Cortex of kidney (tissue), 1 donor: ENCODE measurements at places on chromosomes 5 and 9.

- no peak for DNase-seq
Measured at GRCh38 chr9:71004196-71004595, 117.2 kb downstream of the TRPM3 start.

GRCh38 chr5:110968246-110969005 lies 103.1 kb upstream of the TSLP start:
- DNase-seq: no peak

GRCh38 chr5:39619168-39619818 lies 194.5 kb upstream of the DAB2 start:
- DNase-seq: no peak

DNA sequence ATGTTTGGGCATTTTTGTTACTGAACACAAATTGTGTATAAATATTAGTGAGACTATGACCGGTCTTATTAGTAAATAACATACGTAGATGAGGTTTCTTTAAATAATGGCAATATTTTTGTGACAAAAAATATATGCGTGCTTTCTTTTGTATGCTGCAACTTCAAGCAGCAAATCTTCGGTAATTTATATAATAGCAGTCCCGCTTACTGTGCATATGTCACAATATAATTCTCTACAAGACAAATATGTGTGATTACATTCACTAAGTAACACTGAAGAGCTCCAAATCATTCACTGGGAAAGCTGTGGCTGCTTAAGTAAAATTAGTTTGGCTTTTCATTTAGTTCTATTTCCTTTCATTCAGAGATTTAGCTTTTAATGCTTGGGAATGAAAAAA lies 376.0 kb downstream of the CYLC2 start:
- DNase-seq: no peak

DNA sequence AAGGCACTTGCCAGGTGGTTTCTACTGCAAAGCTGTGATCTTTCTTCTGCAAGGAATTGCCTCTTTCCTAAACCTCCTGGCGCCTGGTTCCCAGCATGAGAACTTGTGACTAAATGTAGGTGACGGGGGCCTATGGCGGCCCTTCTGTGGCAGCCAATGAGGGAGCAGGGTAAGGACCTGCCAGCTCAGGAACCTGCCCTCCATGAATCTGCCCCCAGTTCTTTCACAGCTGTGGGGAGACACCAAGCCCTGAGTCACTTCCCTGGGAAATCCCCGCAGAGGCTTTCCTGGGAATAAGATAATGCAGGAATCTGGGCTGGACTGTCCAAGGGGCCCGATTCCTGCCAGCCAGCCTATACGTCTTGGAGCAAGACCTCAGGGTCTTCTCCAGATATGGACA lies 56.7 kb upstream of the CTNNA1 start:
- no peak for DNase-seq

DNA sequence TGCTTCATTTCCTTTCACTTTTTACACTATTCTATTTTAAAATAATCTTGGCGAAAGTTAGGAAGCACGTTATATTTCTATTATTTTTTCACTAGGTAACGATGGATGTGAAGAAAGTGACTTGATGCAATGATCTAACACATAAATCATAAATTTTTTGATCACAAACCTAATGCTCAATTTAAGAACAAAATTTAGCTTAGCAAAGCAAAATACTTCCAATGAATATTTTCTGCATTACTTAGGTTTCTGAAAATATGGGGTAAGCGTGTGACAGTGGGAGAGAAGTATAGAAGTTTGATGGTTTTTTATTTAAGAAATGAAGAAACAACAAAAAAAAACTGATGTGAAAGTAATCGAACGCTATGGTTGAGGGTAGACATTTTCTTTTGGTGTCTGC lies 1528.7 kb upstream of the CDH9 start:
- DNase-seq: no peak

DNA sequence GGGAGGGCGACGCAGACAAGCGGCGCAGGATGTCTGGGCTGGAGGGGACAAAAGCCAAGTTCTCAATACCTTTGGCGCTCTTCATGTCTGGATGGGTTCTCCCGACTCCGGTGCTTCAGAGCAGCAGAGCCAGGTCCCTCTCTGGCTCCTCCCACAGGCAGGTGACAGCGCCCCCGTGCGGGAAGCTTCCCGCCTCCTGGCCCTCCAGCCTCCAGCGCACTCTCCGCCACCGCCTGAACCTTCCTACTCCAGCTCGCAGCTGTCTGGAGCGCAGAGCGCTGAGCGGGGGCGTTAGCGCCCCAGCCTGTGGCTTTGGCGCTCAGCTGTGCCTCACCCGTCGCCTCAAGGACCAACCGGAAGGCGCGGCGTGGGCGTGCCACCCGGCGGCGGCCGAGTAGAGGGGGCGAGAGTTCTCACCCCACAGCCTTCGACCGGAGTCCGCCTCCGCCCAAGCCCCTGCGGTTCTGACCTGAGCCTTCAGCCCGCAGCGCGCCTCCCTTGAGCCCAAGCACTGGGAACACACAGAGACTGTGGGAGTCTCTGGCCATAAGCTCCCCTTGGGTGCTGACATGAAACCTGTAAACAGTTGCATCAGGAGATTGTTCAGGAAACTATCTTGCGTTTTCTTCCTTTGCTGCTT lies at the start of gene SLCO4C1:
Gene SLCO4C1, minus strand, starts transcription at position 107 of the 640 bp plus-strand sequence. Its CDS starts 22 bp downstream, at position 85.
- peak; percentile 58 for DNase-seq

- no peak for DNase-seq
Measured at GRCh38 chr5:79840084-79840990, 150.7 kb downstream of the CMYA5 start.

GRCh38 chr9:136590821-136591752 lies 45.2 kb upstream of the NOTCH1 start:
- no peak for DNase-seq

DNA sequence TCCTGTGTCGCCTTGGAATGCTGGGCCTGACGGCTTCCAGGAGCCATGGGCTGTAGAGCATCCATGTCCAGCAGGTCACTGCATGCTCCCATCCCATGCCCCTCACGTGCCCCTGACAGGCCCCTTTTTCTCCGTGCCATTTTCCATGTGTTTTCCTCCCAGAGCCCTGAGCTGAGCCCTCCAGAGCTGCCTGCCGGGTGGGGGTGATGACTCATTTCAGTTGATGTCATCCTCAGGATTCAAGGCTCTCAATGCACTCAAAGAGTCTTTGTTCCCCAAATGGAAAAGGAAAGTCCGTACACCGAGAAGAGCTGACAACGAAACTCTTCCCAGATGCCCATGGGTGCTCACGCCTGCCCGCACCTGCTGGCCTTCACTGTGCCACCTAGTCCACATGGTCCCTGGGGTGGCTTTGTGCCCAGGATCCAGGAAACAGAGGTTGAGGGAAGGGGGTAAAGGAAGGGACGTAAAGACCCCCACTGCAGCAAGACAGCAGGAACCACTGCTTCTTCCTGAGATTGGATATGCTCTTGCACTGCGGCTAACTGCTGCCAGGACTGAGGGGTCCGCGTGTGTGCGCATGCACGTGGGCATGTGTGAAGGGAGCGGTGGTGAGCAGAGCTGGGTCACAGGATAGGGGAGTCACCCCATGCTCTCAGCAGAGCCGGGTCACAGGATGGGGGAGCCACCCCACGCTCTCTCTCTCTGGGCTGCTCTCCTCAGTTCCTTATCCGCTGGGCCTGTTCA lies 27.6 kb downstream of the COL15A1 start:
- no peak for DNase-seq

GRCh38 chr5:150175076-150175475 lies 8.5 kb downstream of the CDX1 start:
- no peak for DNase-seq

DNA sequence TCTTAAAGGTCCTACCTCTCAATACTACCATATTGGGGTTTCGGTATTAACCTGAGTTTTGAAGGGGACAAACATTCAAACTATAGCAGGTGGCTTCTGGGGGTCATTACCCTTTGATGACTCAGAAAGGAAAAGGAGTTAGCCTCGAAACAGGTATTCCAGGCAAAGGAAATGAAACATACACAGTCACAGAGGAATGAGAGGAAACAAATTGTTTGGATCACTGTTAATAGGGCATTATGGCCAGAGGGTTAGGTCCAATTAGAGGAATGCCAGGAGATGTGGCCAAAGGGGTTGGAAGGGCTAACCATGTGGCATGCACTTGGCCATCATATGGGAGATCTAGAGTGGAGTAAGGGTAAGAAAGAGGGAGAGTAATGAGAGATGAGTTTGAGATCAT lies 23.9 kb upstream of the NIM1K start:
- DNase-seq: no peak

DNA sequence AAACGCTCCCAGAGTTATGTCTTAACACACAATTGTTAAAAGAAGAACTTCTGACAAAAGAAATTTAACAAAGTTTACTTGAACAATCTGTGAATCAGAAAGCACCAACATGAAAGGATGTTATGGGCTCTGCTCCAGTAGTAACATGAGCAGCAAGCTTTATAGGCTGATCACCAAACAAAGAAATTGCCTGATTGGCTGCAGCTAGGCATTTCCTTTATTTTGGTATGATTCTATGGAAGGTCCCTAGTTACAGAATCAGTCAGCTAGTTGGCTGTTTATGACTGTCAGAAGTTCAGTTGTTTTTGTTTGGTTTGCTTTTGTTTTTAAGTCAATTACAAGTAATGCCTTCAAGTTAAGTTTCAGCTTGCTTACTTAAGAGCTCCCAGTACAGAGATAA lies 102.4 kb upstream of the SMC2 start:
- DNase-seq: no peak

DNA sequence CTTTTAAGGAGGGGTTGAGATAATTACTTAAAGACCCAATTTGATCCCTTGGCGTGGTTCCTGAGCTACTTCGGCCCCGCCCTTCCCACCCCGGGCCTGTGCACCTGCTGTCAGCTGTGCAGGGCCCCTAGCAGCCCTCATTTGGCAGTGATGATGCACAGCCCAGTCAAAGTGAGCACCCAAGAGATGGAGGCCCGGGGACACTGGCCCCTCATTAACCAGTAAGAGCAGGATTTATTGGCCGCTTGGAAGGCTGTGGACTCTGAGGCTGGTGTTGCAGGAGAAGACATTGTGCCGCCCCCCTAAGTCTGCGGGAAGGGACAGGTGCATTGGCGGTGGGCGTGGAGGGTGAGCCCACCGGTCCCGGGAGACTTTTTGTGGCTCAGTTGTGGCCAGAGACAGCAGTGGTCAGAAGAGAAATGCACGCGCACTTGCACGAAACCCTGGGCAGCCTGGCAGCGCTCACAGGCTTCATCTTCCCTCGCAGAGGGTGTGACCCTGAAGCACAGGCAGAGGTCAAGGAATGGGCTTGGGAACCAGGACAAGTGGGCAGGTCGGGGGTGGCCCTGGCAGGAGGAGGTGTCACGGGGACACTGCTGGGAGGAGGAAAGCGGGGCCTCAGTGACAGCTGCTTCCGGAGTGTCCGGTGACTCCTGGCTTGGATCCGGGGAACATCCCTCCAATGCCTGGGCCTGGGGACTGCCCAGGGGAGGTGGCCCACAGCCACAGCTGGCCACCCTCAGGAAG lies 74.0 kb upstream of the RXRA start:
- DNase-seq: no peak

- DNase-seq: no peak
Measured at GRCh38 chr9:132559711-132560110, 22.7 kb upstream of the BARHL1 start.

GRCh38 chr5:159061834-159062474 lies 37.8 kb downstream of the EBF1 start:
- no peak for DNase-seq

- DNase-seq: no peak
Measured at GRCh38 chr5:10591966-10592365, 28.1 kb downstream of the ANKRD33B start.

DNA sequence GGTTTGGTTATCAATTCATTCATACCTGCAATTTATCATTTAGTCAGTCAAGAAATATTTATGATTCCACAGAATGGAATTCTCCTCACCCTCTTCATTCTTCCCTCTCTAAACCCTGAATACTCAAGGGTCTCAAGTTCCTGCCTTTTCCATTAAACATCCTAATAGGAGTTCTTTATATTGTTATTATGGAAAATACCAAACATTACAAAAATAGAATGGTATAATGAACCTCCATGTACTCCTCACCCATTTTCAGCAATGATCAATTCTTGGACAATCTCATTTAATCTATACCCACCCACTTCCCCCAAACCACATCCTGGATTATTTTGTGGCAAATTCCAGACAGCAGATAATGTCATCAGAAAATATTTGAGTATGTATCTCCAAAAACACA lies 74.5 kb downstream of the ADAMTS12 start:
- no peak for DNase-seq

GRCh38 chr5:53481887-53482716 lies 1.7 kb downstream of the FST start:
- DNase-seq: no peak

GRCh38 chr5:143673676-143674468 lies 138.1 kb upstream of the HMHB1 start:
- DNase-seq: no peak

GRCh38 chr5:139903795-139904565 lies 108.4 kb downstream of the PSD2 start:
- DNase-seq: no peak

- no peak for DNase-seq
Measured at GRCh38 chr9:75910731-75911130, 20.3 kb downstream of the PCSK5 start.

DNA sequence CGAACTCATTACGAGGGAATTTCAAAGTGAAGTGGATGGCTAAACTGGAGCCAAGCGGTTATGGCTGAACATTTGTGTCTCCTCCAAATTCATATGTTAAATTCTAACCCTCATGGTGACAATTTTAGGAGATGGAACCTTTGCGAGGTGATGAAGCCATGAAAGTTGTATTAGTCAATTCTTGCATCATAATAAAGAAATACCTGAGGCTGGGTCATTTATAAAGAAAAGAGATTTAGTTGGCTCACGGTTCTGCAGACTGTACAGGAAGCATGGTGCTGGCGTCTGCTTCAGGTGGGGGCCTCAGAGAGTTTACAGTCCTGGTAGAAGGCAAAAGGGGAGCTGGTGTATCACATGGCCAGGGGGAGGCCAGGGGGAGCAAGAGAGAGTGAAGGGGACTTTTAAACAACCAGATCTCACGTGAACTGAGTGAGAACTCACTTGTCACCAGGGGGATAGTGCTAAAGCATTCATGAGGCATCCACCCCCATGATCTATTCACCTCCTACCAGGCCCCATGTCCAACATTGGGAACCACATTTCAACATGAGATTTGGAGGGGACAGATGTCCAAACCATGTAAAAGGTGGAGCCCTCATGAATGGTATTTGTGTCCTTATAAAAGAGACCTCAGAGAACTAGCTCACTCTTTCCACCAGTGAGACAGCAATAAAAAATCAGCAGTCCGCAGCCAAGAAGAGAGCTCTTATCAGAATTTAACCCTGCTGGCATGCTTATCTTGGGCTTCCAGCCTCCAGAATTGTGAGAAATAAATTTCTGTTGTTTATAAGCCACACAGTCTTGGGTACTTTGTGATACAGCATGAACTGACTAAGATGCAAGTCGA lies 143.4 kb downstream of the MTRR start:
- DNase-seq: no peak

DNA sequence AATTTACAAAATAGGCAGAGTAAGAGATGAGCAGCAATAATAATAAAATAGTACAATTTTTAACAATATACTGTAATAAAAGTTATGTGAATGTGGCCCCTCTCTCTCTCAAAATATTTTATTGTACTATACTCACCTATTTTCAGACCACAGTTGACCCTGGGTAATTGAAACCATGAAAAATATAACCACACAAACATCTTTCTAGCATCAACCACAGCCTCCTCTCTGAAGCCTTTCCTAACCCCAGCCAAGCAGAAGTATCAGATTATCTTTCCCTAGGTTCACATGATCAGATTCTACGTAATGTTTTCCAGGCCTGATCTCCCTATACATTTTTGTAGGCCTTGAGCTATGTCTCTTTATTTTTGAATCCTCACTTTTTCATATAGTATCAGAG lies 35.2 kb downstream of the DNAH5 start:
- no peak for DNase-seq
